SJSA1 (cell line): ENCODE measurements at places on chromosomes 6 and 20. TPM values are rescaled to one million over a fixed set of nuclear protein-coding genes. Genes with fewer than 3 reads are reported as not detected.
A peak's percentile ranks its signal among the peaks of the same experiment; 100 is the strongest.

DNA sequence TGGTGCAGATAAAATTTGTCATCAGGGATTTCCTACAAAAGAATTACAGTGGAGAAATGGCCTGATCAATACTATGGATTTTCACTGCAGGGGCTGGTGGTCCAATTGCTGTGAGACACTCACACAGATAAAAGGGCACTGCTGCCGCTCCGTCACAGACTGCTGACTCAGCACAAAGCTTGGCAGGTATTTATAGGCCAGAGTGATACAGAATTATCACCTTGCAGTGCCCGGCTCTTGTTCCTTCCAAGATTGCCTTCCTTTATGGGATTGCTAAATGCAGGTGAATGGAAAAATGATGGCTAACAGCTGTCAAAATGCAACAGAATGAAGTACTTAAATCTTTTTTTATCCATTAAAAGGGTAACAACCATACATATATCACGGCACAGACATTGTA, 247.8 kb upstream of the ZFP64 start:
- no peak for DNase-seq

GRCh38 chr20:63007360-63007645, 539 bp upstream of the BHLHE23 start:
- DNase-seq: no peak

GRCh38 chr6:105781915-105782314, 304.2 kb upstream of the PRDM1 start:
- DNase-seq: no peak

DNA sequence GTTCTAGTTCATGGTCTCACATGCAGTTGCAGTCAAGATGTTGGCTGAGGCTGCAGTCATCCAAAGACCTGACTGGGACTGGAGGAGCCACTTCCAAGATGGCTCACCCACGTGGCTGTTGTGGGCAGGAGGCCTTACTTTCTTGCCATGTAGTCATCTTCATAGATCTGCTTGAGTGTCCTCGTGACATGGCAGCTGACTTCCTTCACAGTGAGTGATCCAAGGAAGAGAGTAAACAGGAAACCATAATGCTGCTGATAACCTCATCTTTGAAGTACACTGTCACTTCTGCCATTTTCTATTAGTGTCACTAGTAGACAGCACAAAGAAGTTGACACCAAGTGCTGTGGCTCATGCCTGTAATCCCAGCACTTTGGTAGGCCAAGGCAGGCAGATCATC, 40.1 kb upstream of the AKIRIN2 start:
- DNase-seq: no peak

DNA sequence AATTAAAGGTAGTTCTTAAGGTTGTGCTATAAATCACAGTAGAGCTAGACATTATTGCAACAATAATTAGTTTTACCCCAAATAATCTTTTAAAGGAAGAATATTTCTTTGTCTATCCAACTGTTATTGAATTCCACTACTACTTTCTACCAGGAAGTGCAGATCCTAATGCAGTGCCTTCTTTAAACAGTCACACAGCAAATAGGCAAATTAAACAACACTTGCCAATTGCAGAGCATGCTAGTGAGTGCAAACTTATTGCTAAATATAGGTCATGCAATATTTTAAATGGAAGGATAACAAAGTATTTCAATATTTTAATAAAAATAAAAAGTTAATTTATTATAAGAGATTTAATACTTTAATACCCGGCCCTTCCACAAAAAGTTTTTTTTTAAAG, 107.3 kb upstream of the BCLAF1 start:
- no peak for DNase-seq

GRCh38 chr6:5909721-5910120, 97.0 kb downstream of the NRN1 start:
- no peak for DNase-seq

- DNase-seq: peak; percentile 91
Observed at GRCh38 chr20:43955062-43955749, 40.6 kb downstream of the TOX2 start.

GRCh38 chr6:79149884-79150283, 71.8 kb upstream of the PHIP start:
- DNase-seq: no peak

- no peak for DNase-seq
Observed at GRCh38 chr6:132675749-132676148, 16.8 kb upstream of the TAAR1 start.

DNA sequence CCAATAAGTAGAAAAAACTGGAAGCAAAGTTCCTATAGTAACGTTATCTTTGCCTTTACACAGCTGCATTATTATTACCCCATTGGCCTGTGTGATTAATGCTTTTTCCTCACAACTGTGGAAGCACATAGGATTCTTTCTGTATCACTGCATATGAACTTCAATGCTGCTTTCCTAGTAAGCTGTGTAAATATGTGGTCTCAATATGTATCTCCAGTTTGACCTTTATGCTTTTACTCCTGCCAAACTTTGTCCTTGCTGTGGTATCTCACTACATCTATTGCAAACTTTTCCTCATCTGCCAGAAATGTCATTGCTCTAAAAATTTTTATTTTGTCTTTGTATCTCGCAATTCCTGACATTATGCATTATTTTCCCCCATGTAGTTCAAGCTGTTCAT, 168.6 kb downstream of the ZFAND3 start:
- DNase-seq: no peak

GRCh38 chr6:116557893-116558292, 4.3 kb downstream of the CALHM4 start:
- peak; percentile 80 for DNase-seq

- DNase-seq: no peak
Observed at GRCh38 chr6:103236923-103237322, 1622.8 kb downstream of the HACE1 start.

- peak; percentile 88 for DNase-seq
Observed at GRCh38 chr6:87756858-87757257, 54.8 kb upstream of the AKIRIN2 start.

DNA sequence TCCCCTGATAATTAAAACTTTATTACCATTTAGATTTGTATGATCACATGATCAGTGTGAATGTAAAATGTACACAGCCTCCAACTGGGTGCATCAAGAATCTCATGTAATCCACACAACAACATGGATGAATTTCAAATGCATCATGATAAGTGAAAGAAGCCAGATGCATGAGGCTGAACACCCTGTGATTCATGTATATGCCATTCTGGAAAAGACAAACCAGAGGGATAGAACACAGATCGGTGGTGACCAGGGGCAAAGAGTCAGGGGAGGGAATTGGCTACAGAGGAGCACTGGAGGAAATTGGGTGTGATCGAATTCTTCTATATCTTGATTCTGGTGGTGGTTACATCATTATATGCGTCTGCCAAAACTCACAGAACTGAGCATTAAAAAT, 170.7 kb upstream of the SLC24A3 start:
- DNase-seq: no peak

DNA sequence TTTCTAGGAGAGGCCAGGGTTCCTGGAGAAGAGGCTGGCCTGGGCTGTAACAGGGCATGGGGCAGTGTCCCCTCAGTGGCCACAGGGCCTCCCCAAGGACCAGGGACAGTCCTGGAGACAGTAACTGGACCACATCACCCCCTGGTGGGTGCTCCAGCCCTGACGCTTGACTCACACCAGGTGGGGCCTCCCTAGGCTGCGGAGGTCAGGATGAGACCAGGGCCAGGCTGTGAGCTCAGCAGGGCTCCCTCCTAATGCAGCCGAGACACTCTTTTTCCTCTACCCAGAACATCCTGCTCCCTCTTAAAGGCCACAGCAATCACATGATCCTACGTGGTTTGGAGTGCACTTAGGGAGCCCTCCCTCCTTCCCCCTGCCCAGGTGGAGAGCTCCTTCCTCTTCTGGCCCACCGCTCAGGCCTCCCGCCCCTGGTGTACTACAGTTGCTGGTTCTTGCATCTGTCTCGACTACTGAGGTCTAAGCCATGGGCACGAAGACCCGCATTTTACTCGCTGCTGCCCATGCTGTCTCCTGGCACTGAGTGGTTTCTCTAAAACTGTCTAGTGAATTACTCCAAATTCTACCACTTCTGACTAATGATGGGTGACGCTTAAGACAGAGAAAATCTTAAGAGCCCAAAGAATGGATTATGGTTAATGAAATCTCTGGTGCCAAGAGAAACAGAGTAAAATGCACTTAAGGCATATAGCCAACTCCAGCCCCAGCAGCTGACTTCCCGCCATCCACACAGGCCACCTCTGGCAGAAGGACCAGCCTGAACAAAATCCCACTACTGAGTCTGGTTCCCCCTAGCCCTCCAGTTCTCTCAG, 166.1 kb upstream of the CST7 start:
- DNase-seq: no peak

DNA sequence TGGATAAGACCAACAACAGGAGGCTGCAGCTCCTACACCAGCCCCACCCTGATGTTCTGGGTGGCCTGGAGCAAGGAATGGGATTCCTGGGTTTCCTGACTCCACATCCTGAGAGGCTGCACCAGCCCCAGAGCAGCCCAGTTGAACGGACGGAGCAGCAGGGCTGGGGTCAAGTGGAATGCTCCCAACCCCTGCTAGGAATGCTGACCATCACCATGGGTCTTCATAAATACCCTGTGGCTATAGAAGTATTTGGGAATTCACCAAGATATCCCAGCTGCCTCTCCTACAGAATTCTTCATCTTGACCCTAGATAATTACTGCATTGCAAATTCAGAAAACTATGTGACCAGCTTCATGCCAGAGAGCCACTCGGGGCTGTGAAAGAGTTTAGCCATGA, 180.3 kb downstream of the THBS2 start:
- peak; percentile 96 for DNase-seq

DNA sequence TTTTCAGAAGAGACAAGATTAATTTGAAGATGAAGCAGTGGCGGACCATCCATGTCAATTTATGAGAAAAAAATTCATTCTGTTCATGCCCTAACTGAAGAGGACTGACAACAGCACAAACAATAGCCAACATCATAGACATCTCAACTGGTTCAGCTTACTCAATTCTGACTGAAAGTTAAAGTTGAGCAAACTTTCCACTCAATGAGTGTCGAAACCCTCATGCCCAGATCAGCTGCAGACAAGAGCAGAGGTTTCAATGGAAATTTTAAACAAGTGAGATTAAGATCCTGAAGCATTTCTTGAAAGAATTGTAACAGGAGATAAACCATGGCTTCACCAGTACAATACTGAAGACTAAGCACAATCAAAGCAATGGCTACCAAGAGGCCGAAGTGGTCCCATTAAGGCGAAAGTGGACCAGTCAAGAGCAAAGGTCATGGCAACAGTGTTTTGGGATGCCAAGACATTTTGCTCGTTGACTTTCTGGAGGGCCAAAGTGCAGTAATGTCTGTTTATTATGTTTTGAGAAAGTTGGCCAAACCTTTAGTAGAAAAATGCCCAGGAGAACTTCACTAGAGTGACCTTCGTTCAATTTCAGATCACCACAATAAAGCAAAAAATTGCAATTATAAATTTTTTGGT, 6.1 kb upstream of the SFT2D1 start:
- DNase-seq: no peak

PRL gene
- total RNA-seq: not detected in 2 replicates

ASIP gene
- not detected in 2 replicates for total RNA-seq

LAMA4 gene
- total RNA-seq: 0.53 and 1.8 TPM in 2 replicates

DLL1 gene
- total RNA-seq: 0.03 TPM in 1 of 2 replicates, not detected in the other

C20orf202 gene
- not detected in 2 replicates for total RNA-seq

FAM209B gene
- not detected in 2 replicates for total RNA-seq

C6orf141 gene
- total RNA-seq: not detected in 2 replicates

SEMG1 gene
- not detected in 2 replicates for total RNA-seq

RHAG gene
- not detected in 2 replicates for total RNA-seq

CFAP206 gene
- total RNA-seq: not detected in 2 replicates
